ENCODE measurements at places on chromosomes 16 and 17. TPM values are rescaled to one million over a fixed set of nuclear protein-coding genes. Genes with fewer than 3 reads are reported as not detected.

The ENO3 gene
- 26.8 TPM for total RNA-seq

The APOBR gene
- 20.9 TPM for total RNA-seq

The TP53TG3B gene
- total RNA-seq: not detected

The CHST4 gene
- not detected for total RNA-seq

The TRIM47 gene
- total RNA-seq: 31.9 TPM

The C1QL1 gene
- 0.33 TPM for total RNA-seq

The HSD11B2 gene
- total RNA-seq: not detected

The BFAR gene
- 68.8 TPM for total RNA-seq

The GAST gene
- not detected for total RNA-seq

The GRB7 gene
- 0.40 TPM for total RNA-seq

The C16orf96 gene
- 0.05 TPM for total RNA-seq

The CCDC47 gene
- total RNA-seq: 57.9 TPM

The GRN gene
- 87.8 TPM for total RNA-seq

The HSPB9 gene
- 0.18 TPM for total RNA-seq

The LGALS9 gene
- total RNA-seq: 238 TPM

The NACA2 gene
- total RNA-seq: not detected

The KIF19 gene
- 3.8 TPM for total RNA-seq

The SOX9 gene
- not detected for total RNA-seq

The C16orf54 gene
- total RNA-seq: 99.2 TPM

The OMG gene
- 0.55 TPM for total RNA-seq

The SDR42E2 gene
- not detected for total RNA-seq

The FAM234A gene
- 26.9 TPM for total RNA-seq

The TXNL4B gene
- total RNA-seq: 15.3 TPM

The PRSS27 gene
- total RNA-seq: 1.6 TPM

Data from activated CD4-positive, alpha-beta memory T cell treated with anti-CD3 and anti-CD28 coated beads, Interleukin-2, amount 10 ng/mL, durations not matched to agents 7 days and 5 days (primary cell).